Activated T-cell treated with anti-CD3 and anti-CD28 coated beads for 1 hour (primary cell): ENCODE measurements at places on chromosomes 12 and 14.

GRCh38 chr14:105879867-105880561, 353.6 kb downstream of the TMEM121 start:
- no peak for DNase-seq

DNA sequence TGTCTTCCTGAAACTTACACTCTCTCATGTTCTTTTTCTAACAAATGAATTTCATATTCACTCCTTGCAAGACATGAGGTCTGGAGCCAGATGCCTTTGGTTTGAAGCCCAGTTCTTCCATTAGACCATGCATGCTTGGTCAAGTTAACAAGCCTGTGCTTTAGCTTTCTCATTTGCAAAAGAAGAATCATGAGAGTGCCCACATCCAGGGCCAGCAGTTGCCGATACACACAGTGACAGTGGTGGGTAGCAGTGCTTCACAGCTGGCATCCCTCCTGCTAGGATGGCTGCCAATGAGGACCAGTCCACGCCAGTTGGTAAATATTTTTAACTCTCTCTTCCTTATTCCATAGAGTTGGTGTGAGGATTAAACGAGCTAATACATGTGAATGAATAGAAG, 163.1 kb downstream of the PHLDA1 start:
- no peak for DNase-seq

DNA sequence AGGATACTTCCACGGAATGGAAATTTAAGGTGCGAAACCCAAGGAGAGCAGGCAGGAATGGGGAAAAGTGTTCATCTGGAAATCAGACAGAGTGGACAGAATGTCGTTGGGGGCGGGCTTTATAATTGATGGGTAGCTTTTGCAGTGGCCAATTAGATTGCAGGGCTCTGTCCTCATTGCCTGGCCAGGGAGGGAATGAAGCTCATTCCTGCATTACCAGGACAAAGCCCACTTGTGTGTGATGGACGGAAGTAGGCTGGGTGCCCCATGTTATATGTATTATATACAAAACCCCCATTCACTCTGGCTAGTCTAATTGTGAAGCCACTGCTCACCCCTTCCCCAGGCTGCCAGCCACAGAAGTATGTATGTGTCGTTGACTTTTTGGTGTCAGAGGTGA, 23.6 kb downstream of the ZNF664 start:
- DNase-seq = no peak

GRCh38 chr14:68245146-68246073, 425.8 kb downstream of the RAD51B start:
- no peak for DNase-seq

- DNase-seq = no peak
These were observed 26.8 kb upstream of the CLIP1 start for GRCh38 chr12:122449317-122449716.

DNA sequence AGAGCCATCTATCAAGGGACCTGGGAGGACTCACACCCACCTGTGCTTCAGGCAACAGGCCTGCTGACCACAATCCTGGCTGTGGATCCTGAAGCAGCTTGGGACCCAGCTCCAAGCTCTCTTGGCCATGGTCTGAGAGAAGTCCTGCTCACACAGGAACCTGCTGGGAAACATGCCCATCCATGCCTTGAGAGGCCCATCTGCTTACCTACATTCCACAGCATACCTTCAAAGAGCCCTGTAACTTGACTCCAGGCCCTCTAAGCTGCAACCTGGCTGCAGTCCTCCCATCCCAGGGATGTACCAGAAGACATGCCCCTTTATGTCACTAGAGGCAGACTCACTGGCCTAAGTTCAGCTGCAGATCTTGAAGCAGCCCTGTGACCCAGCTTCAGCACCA, 61.7 kb upstream of the AMIGO2 start:
- no peak for DNase-seq

GRCh38 chr12:42141981-42142606, 2.6 kb downstream of the GXYLT1 start:
- DNase-seq = no peak

DNA sequence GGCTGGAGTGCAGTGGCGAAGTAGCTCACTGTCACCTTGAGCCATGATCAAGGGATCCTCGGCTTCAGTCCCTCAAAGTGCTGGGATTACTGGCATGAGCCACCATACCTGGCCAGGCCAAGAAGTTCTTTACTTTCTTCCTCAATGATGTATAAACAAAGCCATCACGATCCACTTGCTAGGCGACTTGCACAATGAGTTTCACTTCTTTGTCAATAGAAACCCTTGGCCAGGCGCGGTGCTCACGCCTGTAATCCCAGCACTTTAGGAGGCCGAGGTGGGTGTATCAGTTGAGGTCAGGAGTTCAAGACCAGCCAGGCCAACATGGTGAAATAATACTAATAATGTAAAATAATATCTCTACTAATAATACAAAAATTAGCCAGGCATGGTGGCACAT, 14.4 kb upstream of the SPSB2 start:
- no peak for DNase-seq

DNA sequence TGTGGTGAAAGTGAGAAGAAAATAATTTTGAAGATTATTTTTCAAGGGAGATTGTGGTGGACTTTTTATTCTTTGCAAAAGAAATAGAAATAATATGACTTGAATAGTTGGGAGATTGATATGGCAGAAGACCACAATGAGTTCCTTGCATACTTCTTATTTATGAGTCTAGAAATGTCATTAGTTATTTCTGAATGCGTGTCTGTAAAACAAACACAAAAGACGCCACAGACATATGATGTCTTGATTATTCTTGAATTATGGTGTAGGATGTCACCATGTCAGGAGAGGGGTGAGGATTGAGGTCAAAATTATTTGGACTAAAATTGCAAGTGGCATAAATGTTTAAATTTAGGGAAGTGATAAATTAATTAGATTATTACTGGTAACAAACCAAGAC, 440.7 kb upstream of the PDE3A start:
- DNase-seq = no peak

- DNase-seq = no peak
These were observed 136.3 kb downstream of the SCARB1 start for GRCh38 chr12:124727264-124727800.

DNA sequence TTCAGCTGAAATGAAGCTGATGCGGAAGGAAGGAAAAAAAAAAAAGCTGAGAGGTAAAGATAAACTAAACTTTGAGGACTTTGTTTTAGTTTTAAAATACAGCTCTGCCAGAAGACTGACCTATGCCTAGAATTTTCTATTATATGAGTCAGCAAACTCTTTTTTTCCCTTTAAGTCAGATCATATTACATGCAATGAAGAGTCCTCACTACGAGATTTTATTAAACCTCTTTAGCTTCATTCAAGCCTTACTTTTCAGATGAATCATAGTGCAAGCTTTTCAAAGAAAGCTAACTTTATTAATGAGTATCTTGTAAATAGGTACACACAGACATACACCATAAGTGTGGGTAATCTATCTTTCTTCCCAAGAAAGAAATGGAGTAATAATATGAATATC, 57.8 kb upstream of the FSCB start:
- no peak for DNase-seq
